H9 (cell line): ENCODE measurements at places on chromosomes 2 and 18. TPM values are rescaled to one million over a fixed set of nuclear protein-coding genes. Genes with fewer than 3 reads are reported as not detected.

GRCh38 chr18:7492385-7492784 is 74.7 kb upstream of the PTPRM start:
- H3K27ac ChIP-seq = no peak overlapping the region
- H3K27me3 ChIP-seq = no peaks in the 10 kb centered on the region
- H3K4me3 ChIP-seq = no peak overlapping the region
- no peak for DNase-seq
- no peaks in the 10 kb centered on the region for H3K4me1 ChIP-seq

GRCh38 chr2:238122287-238123217 is 15.9 kb upstream of the KLHL30 start:
- no peaks in the 10 kb centered on the region for H3K27me3 ChIP-seq
- no peak overlapping the region for H3K27ac ChIP-seq
- no peak for DNase-seq
- H3K36me3 ChIP-seq = no peaks in the 10 kb centered on the region
- no peaks in the 10 kb centered on the region for H3K4me1 ChIP-seq
- H3K4me3 ChIP-seq = no peak overlapping the region

- H3K4me3 ChIP-seq = no peak overlapping the region
- no peak for DNase-seq
- H3K27me3 ChIP-seq = no peaks in the 10 kb centered on the region
- H3K27ac ChIP-seq = no peak overlapping the region
- peaks cover 42% of the 10 kb centered on the region for H3K36me3 ChIP-seq
Observed at GRCh38 chr2:27042985-27043634, 8.4 kb upstream of the AGBL5 start.

- H3K4me3 ChIP-seq = no peak overlapping the region
- H3K4me1 ChIP-seq = no peaks in the 10 kb centered on the region
- no peak overlapping the region for H3K27ac ChIP-seq
- no peaks in the 10 kb centered on the region for H3K27me3 ChIP-seq
- DNase-seq = peak; percentile 79
- H3K36me3 ChIP-seq = peaks cover 14% of the 10 kb centered on the region
Observed at GRCh38 chr2:113390124-113390849, 47.2 kb upstream of the ZNG1B start.

GRCh38 chr2:238083919-238084318 is 16.2 kb upstream of the ESPNL start:
- H3K27ac ChIP-seq = no peak overlapping the region
- H3K36me3 ChIP-seq = peaks cover 68% of the 10 kb centered on the region
- no peak overlapping the region for H3K4me3 ChIP-seq
- H3K27me3 ChIP-seq = no peaks in the 10 kb centered on the region
- no peak for DNase-seq

GRCh38 chr2:111054791-111055691 is 65.7 kb upstream of the BCL2L11 start:
- H3K27ac ChIP-seq = no peak overlapping the region
- no peaks in the 10 kb centered on the region for H3K4me1 ChIP-seq
- no peak overlapping the region for H3K4me3 ChIP-seq
- H3K36me3 ChIP-seq = peaks cover 7% of the 10 kb centered on the region
- H3K27me3 ChIP-seq = no peaks in the 10 kb centered on the region
- no peak for DNase-seq

DNA sequence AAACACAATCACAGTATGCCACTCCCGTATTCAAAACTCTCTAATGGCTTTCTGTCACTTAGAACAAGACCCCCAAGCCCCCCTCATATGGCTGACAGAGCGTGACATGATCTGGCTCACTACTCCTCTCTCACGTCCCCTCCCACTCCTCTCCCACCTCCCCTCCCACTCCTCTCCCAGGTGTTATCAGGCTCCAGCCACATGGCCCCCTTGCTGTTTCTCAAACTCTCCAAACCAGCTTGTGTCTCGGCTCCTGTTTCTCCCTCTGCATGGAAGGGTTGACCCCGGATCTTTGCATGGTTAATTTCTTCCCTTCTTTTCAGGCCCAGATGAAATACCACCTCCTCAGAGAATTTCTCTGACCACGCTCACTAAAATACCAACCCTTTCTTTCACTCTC is 180.8 kb downstream of the SLC8A1 start:
- H3K4me3 ChIP-seq = no peak overlapping the region
- no peaks in the 10 kb centered on the region for H3K27me3 ChIP-seq
- no peak for DNase-seq
- no peaks in the 10 kb centered on the region for H3K4me1 ChIP-seq
- H3K27ac ChIP-seq = no peak overlapping the region

DNA sequence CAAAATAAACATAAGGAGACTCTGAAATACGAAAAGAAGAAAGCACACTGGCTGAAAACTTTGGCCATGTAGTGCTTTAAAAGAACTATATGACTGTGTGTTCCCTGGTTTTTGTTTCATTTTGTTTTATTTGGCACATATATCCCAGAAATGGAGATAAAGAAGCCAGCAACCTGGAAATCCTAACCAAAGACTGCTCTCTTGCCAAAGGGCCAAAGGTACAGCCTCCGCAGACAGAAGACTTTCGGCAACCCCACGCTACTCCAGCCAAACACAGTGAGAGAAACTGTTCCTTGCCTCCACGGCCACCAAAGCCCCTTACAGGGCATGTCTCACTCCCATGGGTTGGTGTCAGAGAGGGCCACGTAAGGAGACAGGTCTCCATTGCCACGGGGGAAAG is 381.2 kb upstream of the NETO1 start:
- no peak overlapping the region for H3K4me3 ChIP-seq
- no peaks in the 10 kb centered on the region for H3K4me1 ChIP-seq
- no peak for DNase-seq
- no peak overlapping the region for H3K27ac ChIP-seq
- no peaks in the 10 kb centered on the region for H3K27me3 ChIP-seq
- H3K36me3 ChIP-seq = peaks cover 6% of the 10 kb centered on the region

GRCh38 chr2:114293355-114293754 is 149.1 kb upstream of the DPP10 start:
- no peaks in the 10 kb centered on the region; the same call in 2 of the 3 replicates for H3K36me3 ChIP-seq
- no peaks in the 10 kb centered on the region for H3K27me3 ChIP-seq
- DNase-seq = no peak
- H3K4me1 ChIP-seq = peaks cover 6% of the 10 kb centered on the region; the same call in 1 of the 2 replicates
- no peak overlapping the region for H3K27ac ChIP-seq

GRCh38 chr2:138596403-138596802 is 94.8 kb downstream of the SPOPL start:
- no peak overlapping the region for H3K27ac ChIP-seq
- no peaks in the 10 kb centered on the region for H3K4me1 ChIP-seq
- DNase-seq = no peak
- H3K36me3 ChIP-seq = no peaks in the 10 kb centered on the region

- H3K27me3 ChIP-seq = no peaks in the 10 kb centered on the region
- H3K36me3 ChIP-seq = no peaks in the 10 kb centered on the region
- no peak overlapping the region for H3K4me3 ChIP-seq
- DNase-seq = no peak
Observed at GRCh38 chr18:33052886-33053285, 280.1 kb upstream of the KLHL14 start.

GRCh38 chr2:152335016-152335725 is at the start of gene FMNL2:
FMNL2 (plus strand) TSS chr2:152335174.
- H3K36me3 ChIP-seq = no peaks in the 10 kb centered on the region
- H3K4me3 ChIP-seq = peak within 1 kb of the TSS; percentile 92
- DNase-seq = peak; percentile 94
- H3K27ac ChIP-seq = no peak within 1 kb of the TSS
- no peaks in the 10 kb centered on the region for H3K27me3 ChIP-seq
- no peaks in the 10 kb centered on the region for H3K4me1 ChIP-seq

- DNase-seq = no peak
- H3K36me3 ChIP-seq = no peaks in the 10 kb centered on the region
Observed at GRCh38 chr18:13303756-13304364, 85.3 kb downstream of the LDLRAD4 start.

GRCh38 chr18:46424898-46425297 is 232.1 kb downstream of the LOXHD1 start:
- H3K4me1 ChIP-seq = no peaks in the 10 kb centered on the region; the same call in 1 of the 2 replicates
- DNase-seq = peak; percentile 77
- no peak overlapping the region for H3K27ac ChIP-seq
- no peak overlapping the region for H3K4me3 ChIP-seq
- no peaks in the 10 kb centered on the region for H3K36me3 ChIP-seq
- H3K27me3 ChIP-seq = no peaks in the 10 kb centered on the region

GRCh38 chr18:523561-523960 is 23.1 kb upstream of the COLEC12 start:
- DNase-seq = no peak
- H3K36me3 ChIP-seq = no peaks in the 10 kb centered on the region
- no peaks in the 10 kb centered on the region for H3K4me1 ChIP-seq
- H3K27ac ChIP-seq = no peak overlapping the region

DNA sequence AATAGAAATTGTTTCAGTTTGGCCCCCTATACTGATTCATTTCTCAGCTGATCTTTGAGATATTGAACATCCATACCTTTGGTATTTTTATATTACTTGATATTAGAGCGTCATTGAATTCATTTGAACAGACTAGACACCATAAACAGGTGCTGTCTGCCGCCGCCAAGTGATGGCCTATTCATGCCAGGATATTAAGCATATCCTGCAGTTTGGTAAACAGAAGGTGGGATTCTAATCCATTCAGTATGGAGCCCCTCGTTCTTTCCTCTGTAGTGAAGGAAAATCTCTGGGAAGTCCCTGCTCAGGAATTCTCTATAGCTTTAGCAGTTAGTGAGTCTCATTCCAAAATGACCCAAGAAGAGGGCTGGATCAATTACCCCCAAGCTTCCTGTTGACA is 23.0 kb upstream of the CD28 start:
- DNase-seq = no peak
- H3K27me3 ChIP-seq = no peaks in the 10 kb centered on the region
- no peaks in the 10 kb centered on the region for H3K36me3 ChIP-seq
- no peak overlapping the region for H3K27ac ChIP-seq
- H3K4me3 ChIP-seq = no peak overlapping the region

GRCh38 chr18:2354292-2354691 is 217.0 kb downstream of the METTL4 start:
- no peak overlapping the region for H3K27ac ChIP-seq
- no peaks in the 10 kb centered on the region for H3K36me3 ChIP-seq
- no peaks in the 10 kb centered on the region for H3K4me1 ChIP-seq
- DNase-seq = no peak
- H3K4me3 ChIP-seq = no peak overlapping the region

GRCh38 chr2:238085899-238086298 is 14.2 kb upstream of the ESPNL start:
- H3K27me3 ChIP-seq = no peaks in the 10 kb centered on the region
- peaks cover 65% of the 10 kb centered on the region for H3K36me3 ChIP-seq
- H3K4me3 ChIP-seq = no peak overlapping the region
- DNase-seq = no peak
- H3K4me1 ChIP-seq = no peaks in the 10 kb centered on the region; the same call in 1 of the 2 replicates

DNA sequence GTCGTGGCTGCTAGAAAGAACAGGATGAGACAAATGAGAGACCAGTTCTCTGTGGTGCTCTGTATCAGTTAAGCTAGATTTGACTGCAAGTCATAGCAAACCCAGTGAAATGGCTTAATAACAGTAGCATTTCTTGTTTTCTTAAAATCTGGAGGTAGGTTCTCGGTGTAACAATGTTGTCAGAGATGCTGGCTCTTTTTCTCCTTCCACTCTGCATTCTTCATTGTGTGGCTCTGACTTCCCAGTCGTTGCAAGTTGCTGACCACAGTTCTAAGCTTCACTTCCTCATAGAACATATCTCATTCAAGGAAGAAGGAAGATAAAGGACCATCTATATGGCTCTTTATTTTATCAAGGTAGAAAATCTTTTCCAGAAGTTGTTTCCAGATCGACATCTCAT is 7.9 kb upstream of the CKAP2L start:
- no peaks in the 10 kb centered on the region for H3K36me3 ChIP-seq
- no peak for DNase-seq
- no peak overlapping the region for H3K27ac ChIP-seq
- H3K27me3 ChIP-seq = no peaks in the 10 kb centered on the region

DNA sequence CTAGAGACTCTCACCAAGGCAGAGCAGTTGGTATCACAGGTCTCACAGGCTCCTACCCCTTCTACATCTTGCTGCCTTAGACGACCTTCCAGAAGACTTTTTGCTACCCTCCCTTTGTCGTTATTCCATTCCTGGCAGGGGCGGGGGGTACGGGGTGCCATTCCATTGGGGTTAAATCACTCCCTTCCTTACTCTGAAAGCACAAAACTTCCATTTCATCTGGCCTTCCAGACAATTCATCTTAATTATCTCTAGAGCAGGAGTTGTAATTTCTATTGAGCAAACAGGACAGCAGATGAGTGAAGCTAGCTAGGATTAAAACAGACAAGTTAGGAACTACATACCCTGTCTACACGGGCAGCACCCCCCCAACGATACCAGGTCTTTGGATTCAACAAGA is 276.2 kb upstream of the TANK start:
- no peaks in the 10 kb centered on the region for H3K4me1 ChIP-seq
- H3K4me3 ChIP-seq = no peak overlapping the region
- no peaks in the 10 kb centered on the region for H3K36me3 ChIP-seq
- H3K27me3 ChIP-seq = no peaks in the 10 kb centered on the region
- DNase-seq = no peak

GRCh38 chr2:227513113-227513512 is 41.2 kb downstream of the AGFG1 start:
- H3K4me1 ChIP-seq = no peaks in the 10 kb centered on the region
- H3K27me3 ChIP-seq = no peaks in the 10 kb centered on the region
- no peak for DNase-seq
- H3K4me3 ChIP-seq = no peak overlapping the region
- no peak overlapping the region for H3K27ac ChIP-seq

- no peaks in the 10 kb centered on the region; the same call in 2 of the 3 replicates for H3K36me3 ChIP-seq
- DNase-seq = no peak
- no peak overlapping the region for H3K4me3 ChIP-seq
- no peaks in the 10 kb centered on the region for H3K4me1 ChIP-seq
Observed at GRCh38 chr2:9946076-9946475, 5.4 kb upstream of the GRHL1 start.

DNA sequence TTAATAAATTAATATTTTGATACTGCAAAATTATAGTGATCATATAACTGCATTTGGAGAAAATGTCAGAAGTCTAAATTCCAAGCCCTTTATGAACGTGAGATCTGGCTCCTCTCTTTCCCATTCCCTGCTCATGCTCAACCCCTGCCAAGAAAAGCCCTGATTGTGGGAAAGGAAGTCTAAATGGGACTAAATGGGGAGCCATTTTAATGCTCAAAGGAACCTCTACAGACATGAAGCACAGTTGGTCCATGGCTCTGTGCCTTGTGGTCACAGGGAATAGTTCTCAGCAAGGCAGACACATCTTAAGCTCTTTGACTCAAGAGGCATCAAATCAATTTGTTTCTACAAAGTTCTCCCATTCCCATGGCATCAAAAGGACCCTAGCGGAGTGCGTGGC is 29.3 kb upstream of the INSIG2 start:
- no peak overlapping the region for H3K4me3 ChIP-seq
- no peak overlapping the region for H3K27ac ChIP-seq
- DNase-seq = no peak
- H3K27me3 ChIP-seq = no peaks in the 10 kb centered on the region

Gene RESP18
- total RNA-seq = not detected in 2 replicates

Gene GALNT5
- total RNA-seq = 0.13 and 0.17 TPM in 2 replicates

Gene NRBP1
- total RNA-seq = 140 TPM in 2 replicates

Gene CDH19
- not detected in 2 replicates for total RNA-seq

Gene FAM110C
- total RNA-seq = 3.4 and 3.6 TPM in 2 replicates

Gene BIN1
- total RNA-seq = 30.0 and 32.0 TPM in 2 replicates

Gene TMEM198
- total RNA-seq = 7.7 and 8.8 TPM in 2 replicates

Gene TM4SF20
- not detected in 2 replicates for total RNA-seq
